ENCODE measurements at places on chromosomes 13 and 19. TPM values are rescaled to one million over a fixed set of nuclear protein-coding genes. Genes with fewer than 3 reads are reported as not detected.

DNA sequence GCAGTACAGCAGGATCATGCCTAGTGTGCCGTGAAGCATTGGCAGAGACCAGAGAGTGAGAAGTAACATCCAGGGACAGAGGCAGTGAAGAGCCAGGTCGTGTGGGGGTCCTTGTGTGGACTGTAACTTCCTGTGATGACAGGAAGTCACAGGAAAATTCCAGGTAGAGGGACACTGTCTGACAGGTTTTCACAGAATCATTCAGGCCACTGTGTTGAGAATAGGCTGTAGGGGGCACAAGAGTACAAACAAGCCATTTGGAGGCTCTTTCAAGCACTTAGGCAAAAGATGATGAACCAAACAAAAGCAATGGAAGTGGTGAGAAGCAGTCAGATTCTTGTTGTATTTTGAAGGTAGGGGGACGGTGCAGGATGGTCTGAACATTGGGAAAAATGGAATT lies 46.4 kb downstream of the N4BP2L1 start:
- peak; percentile 54 for DNase-seq

GRCh38 chr19:36577271-36577996 lies 4.3 kb upstream of the ZNF529 start:
- no peak for DNase-seq

DNA sequence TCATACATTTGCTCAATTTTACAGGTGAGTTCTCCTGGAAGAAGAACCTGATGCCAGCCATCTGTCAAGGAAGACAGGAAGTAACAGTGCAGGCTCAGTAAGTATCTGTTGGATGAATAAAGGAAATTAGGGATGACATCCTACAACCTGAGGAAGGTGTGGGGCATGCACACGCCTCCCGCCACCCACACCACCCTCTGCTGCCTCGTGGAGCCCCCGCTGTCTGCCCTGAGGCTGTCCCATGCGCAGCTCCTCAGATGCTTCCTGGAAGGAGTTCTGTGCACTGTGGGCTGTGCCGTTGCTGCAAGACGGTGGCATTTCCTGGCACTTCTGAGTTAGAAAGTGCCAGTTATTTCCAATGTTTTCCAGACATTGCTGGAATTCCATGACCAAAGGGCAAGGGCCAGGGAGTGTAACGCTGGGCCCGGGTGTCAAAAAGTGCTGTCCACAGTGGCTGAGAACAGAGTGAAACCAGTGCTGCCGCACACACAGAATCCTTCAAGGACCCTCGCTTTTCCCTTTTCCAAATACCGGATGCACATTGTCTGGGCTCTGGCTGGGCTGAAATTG lies 4.2 kb upstream of the TEX29 start:
- DNase-seq = no peak

DNA sequence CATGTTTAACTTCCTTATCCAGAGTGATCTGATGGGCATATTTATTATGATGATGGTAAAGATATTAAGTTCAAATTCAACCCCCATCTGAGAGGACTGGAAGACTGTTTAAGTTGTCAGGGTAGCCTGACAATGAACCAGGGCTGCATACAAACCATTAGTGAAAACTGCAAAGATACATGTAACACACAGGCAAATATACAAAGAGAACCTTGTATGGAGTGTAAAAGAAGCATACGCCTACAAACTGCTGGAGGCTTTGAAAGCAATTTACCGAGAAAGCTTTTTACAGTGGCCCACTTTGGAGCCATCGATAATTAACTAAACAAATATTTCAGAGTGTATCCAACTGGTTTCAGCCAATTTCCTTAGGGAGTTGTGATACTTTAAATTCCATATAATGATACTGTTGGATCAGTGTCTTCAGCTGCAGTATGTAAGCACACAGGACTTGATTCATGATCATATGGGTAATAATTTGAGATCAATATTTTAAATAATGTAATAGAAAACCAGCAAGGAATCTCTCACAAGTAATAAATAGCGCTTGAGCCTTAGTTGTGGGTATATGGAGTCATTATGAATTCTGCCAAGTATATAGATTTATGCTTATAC lies 231.5 kb upstream of the SPRY2 start:
- DNase-seq = no peak

DNA sequence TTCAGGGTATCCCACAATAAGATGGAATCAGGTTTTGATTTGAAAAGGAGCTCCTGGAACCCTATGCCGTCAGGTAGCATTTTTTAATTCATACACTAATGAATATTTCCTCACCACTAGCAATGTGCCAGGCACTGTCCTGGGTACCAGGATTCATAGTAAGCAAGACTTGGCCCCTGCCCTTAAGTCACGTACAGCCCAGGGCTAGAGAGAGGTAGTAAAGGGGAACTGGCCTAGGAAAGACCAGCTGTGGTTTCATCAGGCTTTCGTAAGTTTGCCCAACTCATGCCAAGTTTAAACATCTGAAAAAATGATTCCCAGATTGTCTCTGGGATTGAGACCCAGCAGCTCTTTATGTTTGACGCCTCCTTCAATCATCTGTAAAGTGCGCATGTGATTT lies 45.9 kb upstream of the AMER2 start:
- no peak for DNase-seq

- no peak for DNase-seq
Observed at GRCh38 chr13:41558781-41559560, 101.6 kb downstream of the RGCC start.

DNA sequence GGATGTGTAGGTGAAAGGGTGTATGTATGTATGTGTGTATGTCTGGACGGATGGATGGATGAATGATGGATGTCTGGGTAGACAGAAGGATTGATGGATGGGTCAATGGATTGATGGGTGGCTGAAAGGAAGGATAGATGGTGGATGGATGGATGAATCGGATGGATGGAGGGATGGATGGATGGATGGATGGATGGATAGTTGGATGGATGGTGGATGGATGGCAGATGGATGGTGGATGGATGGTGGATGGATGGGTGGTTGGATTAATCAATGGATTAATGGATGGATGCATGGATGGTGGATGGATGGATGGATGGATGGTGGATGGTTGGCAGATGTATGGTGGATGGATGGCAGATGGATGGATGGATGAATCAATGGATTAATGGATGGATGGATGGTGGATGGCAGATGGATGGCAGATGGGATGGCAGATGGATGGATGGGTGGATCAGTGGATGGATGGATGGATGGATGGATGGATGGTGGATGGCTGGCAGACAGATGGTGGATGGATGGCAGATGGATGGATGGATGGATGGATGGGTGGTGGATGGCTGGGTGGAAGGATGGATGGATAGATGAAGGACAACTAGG lies 16.5 kb upstream of the PPP5C start:
- no peak for DNase-seq

DNA sequence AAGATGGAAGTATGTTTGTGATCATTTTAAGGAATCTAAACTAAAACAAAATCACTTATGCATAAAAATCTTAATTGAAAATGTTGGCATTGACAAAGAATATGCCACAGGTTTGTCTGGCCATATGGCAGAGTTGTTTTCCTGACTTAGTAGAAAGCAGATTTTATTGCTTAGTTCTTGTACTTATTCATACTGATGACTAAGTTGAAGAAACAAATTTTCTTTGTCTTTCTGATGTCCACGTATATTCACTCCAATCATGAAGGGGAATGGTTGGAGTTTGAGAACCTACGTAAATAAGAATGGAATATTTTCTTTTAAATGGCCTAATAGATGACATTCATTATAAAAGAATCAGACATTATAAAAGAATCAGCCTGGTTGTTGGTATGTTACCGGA lies 8.0 kb upstream of the GPC6 start:
- DNase-seq = no peak

DNA sequence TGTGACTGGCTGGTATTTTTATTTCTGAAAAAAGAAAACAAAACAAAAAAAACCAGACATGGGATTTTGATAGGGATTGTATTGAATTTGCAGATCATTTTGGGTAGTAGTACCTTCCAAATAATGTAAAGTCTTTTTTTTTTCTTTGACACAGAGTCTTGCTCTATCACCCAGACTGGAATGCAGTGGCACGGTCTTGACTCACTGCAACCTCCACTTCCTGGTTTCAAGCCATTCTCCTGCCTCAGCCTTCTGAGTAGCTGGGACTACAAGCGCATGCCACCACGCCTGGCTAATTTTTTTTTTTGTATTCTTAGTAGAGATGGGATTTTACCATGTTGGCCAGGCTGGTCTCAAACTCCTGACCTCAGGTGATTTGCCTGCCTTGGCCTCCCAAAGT lies 4.2 kb downstream of the ZNF101 start:
- no peak for DNase-seq

POLR1G gene
- total RNA-seq = 19.3 TPM

TGFBR3L gene
- total RNA-seq = not detected

ENOX1 gene
- total RNA-seq = 10.4 TPM

LIM2 gene
- not detected for total RNA-seq

FAM216B gene
- total RNA-seq = not detected

KCNK6 gene
- 0.16 TPM for total RNA-seq

PDX1 gene
- not detected for total RNA-seq
